Effector memory CD8-positive, alpha-beta T cell (primary cell): ENCODE measurements at places on chromosomes 5 and 9.

- DNase-seq, result no peak
Measured at GRCh38 chr5:127133071-127133470, 59.8 kb upstream of the C5orf63 start.

DNA sequence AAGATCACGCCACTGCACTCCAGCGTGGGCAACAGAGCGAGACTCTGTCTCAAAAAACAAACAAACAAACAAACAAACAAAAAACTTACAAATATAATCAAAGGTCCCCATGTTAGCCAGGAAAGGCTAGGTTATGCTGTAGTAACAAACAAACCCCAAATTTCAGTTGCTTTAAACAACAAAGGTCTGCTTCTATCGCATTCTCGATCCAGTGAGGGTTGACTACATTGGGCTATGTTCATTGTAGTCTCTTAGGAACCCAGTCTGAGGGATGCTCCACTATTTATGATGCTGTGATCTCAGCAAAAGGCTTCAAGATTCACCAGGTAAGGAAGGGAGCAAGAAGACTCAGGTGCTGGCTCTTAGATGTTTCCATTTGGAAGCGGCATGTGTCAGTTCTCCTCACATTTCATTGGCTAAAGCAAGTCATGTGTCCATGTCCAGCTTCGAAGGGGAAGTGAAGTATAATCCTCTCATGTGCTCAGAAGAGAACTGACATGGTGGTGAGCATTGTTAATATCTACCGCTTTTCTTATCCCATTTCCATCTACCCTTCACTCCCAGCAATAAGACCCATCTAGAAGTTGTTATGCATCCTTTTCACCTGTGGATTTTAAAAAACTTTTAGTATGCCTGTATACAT lies 26.5 kb upstream of the NEK6 start:
- DNase-seq, result no peak

- no peak for DNase-seq
Measured at GRCh38 chr5:42121401-42121800, 196.3 kb downstream of the FBXO4 start.

- DNase-seq, result no peak
Measured at GRCh38 chr9:4424891-4425290, 65.4 kb upstream of the SLC1A1 start.

- DNase-seq, result no peak
Measured at GRCh38 chr5:149683964-149684363, 46.1 kb upstream of the PPARGC1B start.

DNA sequence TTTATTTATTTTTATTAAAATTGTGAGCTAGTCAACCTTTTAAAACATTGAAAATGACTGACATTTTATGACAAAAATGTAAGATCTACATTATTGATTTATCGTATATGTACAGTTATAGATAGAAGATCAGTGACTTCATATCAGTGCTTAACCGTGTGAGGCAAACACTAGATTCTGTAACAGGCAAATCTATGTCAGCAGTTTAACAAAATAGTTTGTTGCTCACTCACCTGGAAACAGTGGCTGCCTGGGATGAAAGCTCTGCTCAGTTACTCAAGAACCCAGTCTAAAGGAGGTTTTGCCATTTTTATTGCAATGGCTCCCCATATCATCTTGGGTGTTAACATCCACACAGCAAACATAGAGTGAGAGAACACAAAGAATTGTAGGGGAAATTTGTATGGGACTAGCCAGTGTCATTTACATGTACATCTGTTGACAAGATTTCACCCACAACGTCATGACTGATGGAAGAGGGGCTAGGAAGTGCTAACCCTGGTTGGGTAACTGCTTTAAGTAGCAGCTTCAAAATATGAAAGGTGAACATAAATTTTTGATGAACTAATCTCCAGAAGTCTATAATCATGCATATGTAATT lies 49.0 kb downstream of the SGCD start:
- DNase-seq, result no peak

DNA sequence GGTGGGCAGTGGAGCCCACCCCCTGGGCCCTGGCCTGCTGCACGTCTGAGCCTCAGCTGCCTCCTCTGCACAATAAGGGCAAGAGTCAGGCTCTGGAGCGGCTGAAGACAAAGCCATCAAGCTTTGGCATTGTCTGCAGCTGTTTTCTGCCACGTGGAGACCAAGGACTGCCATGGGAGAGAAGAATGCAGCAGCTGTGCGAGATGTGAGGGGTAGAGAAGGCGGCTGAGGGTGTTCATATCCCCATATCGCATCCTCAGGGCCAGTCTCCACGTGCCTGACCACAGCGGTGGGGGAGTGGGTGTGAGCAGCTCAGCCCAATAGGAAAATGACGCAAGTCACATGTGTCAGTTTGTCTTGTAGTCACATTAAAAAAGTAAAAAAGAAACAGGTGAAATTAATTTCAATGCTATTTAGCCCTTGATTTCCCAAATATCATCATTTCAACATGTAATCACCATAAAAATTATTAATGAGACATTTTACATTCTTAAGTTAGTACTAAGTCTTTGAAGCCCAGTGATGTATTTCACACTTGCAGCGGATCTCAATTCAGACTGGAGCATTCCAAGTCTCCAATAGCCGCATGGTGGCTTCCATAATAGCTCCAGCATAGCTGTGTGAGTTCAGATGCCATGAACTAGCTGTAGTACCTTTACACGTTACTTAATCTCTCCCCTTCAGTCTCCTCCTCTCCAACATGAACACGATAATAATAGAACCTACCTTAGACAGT lies 6.6 kb downstream of the C1QTNF2 start:
- no peak for DNase-seq

DNA sequence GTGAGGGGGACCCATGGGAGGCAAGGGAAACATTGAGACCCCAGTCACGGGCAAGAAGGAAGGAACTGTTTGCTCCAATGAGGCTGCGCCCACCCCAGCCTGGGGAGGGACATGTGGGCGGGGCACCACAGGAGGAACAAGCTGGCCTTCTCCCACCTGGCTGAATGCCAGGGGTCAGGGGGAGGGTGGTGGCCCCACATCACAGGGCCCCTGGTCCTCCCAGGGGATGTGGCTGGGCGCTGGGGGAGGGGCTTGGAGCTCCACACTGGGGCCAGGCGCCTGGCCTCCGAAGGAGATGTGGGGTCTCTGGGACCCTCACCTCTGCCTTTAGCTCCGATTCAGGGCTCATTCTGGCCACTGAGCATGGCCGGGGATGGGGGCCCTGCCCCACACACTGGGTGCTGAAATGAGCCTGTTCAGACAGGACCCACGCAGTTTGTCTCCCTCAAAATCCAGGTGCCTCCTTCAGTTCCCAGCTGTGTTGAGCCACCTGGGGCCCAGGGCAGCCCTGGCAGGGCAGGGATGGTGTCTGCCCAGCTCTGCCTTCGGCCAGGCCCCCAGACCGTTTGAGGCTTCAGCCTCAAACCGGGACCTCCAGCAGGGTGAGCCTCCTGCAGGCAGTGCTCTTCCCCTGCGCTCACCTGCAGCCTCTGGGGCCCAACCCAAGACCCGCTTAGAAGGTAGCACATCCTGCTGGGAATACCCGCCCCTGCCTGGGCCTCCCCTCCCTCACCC lies 33.2 kb upstream of the NOTCH1 start:
- no peak for DNase-seq

- no peak for DNase-seq
Measured at GRCh38 chr9:97673922-97674321, 23.2 kb downstream of the XPA start.

DNA sequence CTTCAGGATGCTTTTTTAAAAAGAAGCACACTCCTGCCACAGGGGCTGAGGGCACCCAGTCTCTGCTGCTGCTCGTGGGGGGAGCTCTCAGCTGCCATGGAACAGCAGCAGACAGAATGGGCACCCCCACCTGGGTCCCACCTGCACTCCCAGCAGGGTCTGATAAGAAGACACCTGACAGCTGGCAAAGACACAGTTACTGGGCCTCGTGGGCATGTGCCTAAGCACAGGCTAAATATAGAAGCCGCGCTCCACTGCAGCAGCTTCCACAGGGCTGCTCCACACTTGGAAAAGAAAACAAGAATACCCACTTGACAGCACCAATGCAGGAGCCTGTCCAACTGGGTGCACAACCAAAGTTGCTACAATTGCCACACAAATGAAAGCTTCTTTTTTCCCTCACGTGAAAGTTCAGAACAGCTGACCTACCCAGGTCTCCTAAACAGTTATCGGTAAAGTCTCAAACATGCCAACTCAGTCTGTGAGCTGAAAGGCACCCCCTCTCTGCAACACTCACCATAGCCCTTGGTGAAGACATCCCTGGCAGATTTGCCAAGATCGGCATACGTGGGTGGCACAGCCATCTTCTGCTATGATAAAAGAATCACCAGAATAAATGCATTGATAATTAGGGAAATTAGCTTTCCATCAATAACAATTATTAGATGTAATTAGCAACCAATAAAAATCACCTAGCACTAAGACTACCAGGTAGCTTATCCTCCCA lies 12.2 kb downstream of the VDAC1 start:
- no peak for DNase-seq

DNA sequence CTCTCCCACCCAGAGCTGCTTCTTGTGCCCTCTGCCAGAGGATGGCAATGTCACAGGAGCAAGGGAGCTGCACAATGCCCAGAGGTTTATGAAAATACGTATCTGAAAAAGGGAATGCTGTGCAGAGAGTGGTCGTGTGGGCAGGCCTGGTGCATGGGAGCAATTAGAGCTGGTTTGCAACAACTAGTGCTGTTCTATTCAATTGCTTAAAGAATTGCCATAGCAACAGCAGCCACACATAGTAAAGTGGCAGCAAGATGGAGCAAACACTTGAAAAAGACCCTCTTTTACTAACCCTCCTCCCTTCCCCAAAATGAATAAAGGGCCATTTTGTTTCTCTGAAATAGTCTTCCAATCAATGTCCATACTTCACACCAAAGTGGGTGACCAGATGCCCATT lies 166.3 kb downstream of the CRB2 start:
- DNase-seq, result no peak

DNA sequence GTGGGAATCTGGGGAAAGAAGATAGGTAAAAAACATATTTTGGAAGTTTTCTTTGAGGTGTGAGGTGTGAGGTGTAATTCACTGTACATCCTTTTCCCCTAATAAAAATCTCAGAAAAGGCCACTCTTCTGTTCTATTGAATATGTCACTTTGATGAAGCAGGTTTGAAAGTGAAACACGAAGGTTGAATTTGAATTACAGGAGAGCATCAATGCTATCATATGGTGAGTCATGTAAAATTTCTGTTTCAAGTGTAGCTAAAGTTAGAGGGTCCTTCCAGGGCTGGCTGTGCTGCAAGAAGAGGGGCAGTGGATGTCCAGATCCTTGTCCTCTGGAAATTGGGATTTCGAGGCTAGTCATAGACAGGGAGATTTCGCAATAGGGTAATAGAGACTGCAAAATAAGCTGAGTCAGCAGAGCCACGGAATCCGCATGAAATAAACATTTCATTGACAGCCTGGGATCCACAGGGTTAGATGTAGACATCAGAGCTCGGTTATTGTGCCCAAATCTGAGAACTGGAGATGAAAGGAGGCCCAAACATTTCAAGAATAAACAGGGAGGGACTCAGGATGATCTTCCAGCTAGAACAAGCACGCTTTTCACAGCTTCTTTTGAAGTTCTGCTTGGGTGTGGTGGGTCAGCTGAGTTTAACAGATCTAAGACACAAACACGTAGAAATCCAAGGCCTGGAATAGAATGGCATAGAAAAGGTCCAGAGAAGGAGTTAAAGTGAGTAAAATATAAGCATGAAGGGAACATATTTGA lies 194.4 kb upstream of the CDKN2B start:
- DNase-seq, result no peak

GRCh38 chr9:131214286-131214856 lies 61.9 kb downstream of the FAM78A start:
- DNase-seq, result no peak

GRCh38 chr5:127561254-127561653 lies 43.8 kb downstream of the PRRC1 start:
- DNase-seq, result no peak

GRCh38 chr9:112761912-112762655 lies 11.5 kb downstream of the SNX30 start:
- no peak for DNase-seq

GRCh38 chr5:112630246-112631009 lies 107.3 kb upstream of the APC start:
- no peak for DNase-seq

DNA sequence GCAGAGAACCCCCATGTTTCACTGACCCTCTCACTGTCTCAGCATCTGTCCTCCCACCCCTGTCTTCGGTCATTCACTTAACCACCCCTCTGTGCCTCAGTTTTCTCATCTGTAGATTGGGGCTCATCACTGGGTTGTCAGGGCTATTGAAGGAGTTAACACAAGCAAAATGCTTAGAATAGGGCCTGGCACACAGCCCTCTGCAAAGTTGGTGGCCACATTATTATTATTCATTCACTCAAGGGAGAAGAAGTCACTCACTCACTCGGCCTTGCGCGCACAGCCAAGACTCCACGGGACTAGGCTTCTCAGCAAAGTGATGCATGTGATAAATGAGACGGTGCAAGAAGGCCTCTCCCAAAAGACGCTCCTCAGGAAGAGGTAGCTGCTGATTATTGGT lies 8.0 kb downstream of the PDGFRB start:
- no peak for DNase-seq

DNA sequence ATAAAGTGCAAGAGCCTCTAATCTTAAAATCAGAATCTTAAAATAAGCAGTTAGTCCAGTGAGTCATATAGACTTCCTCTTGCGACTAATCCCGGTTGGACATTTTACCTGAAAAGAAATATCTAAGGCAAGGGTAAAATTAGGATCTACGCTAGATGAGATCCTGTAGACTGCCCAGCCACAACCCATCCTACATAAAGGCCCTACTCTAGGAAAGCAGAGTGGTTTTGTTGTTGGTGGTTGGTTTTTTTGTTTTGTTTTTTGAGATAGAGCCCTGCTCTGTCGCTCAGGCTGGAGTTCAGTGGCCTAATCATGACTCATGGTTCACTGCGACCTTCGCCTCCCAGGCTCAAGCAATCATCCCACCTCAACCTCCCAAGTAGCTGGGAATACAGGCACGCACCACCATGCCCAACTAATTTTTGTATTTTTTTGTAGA lies 6.9 kb downstream of the TSC1 start:
- DNase-seq, result no peak

- DNase-seq, result no peak
Measured at GRCh38 chr9:101514071-101514470, 19.6 kb upstream of the RNF20 start.

DNA sequence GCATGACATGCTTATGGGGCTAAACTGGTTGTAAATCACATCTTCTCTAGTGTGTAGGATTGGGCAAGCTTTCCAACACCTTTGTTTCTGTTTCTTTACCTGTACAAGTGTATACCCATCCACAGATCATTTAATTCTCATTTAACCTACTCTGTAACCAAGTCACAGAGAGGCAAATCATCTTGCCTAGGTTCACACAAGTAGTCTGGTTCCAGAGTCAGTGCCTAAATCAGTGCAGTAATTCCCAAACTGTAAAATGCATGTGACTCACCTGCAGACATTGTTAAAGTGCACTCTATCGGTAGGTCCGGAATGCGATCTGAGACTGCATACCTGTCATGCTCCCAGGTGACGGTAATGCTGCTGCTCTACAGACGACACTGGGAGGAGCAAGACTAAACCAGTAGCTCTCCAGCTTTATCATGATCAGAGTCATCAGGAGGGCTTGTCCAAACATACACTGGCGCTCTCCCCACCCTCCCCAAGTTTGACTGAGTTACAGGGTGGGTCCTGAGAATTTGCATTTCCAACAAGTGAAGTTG lies 107.9 kb upstream of the FREM1 start:
- no peak for DNase-seq
